HFF-Myc (cell line): ENCODE measurements at places on chromosomes 5 and 9.
A peak's percentile ranks its signal among the peaks of the same experiment; 100 is the strongest.

- DNase-seq: no peak
Observed at GRCh38 chr9:88965473-88965872, 25.8 kb upstream of the S1PR3 start.

DNA sequence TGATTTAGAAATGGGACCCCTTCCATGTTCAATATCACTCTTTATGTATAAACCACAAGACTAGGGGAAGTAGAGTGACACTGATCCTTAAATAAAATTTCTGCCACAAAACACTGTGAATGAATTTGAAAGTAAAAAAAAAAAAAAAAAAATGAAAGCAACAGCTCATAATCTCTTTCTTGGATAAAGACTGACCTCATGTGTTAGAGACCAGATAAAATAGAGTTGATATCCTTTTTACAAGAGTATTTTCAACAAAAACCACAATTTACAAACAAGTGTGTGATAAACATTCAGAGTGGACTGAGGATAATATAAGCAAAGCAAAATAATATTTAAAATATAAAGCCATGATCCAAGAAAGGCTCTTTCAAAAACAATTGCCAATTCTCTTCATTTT is 180.2 kb downstream of the FBXL17 start:
- no peak for DNase-seq

DNA sequence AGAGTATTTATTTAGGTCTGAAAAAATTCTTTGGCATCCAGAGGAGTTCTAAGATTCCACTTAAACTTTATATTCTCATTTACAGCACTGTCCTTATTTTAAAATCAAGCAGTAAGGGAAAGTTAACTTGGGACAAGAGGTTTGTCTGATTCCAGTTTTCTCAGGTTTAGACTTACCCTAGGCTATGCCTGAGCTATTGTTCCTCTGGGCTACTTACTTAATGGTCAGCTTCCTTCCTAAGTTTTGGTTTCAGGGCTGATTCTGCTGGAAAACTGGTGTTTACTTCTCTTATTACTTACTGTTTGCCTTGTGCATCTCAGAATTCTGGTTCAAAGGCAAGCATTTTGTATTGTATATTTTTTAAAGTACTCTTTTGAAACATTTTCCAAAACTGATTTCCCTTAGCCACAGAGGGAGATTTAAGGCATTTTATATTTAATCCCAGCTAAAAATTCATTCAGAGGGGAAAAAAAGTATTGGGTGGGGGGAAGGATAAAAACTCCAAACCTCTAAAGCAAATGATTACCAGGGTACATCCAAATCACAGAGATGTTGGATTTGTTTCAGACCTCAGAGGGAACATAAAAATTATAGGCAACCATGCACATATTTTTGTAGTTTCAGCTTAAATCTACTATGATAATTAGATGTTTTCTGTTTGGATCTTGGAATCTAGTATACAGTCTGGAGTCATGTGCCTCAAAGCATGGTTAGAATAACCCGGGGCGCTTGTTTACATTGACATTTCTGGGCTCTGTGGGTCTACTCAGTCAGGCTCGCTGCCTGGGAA is 290.0 kb downstream of the ARHGAP26 start:
- DNase-seq: no peak

GRCh38 chr5:54344653-54345052 is 34.3 kb upstream of the ARL15 start:
- no peak for DNase-seq

GRCh38 chr5:126234563-126235195 is 188.5 kb upstream of the GRAMD2B start:
- peak; percentile 6 for DNase-seq

DNA sequence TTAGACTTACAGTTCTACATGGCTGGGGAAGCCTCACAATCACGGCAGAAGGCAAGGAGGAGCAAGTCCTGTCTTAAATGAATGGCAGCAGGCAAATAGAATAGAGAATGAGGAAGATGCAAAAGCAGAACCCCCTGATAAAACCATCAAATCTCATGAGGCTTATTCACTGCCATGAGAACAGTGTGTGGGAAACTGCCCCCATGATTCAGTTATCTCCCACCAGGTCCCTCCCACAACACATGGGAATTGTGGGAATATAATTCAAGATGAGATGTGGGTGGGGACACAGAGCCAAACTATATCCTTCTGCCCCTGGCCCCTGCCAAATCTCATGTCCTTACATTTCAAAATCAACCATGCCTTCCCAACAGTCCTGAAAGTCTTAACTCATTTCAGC is 367.1 kb downstream of the MED10 start:
- no peak for DNase-seq

GRCh38 chr5:1730487-1730847 is 69.2 kb downstream of the MRPL36 start:
- no peak for DNase-seq

DNA sequence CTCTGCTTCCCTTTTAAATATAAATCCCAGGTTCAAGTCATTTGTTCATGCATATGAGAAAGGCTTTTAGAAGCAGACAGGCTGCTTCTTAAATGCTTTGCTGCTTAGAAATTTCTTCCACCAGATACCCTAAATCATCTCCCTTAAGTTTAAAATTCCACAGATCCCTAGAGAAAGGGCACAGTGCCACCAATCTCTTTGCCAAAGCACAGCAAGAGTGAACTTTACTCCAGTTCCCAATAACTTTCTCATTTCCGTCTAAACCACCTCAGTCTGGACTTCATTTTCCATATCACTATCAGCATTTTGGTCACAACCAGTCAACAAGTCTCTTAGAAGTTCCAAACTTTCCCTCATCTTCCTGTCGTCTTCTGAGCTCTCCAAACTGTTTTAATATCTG is 679.8 kb upstream of the FTMT start:
- DNase-seq: no peak

DNA sequence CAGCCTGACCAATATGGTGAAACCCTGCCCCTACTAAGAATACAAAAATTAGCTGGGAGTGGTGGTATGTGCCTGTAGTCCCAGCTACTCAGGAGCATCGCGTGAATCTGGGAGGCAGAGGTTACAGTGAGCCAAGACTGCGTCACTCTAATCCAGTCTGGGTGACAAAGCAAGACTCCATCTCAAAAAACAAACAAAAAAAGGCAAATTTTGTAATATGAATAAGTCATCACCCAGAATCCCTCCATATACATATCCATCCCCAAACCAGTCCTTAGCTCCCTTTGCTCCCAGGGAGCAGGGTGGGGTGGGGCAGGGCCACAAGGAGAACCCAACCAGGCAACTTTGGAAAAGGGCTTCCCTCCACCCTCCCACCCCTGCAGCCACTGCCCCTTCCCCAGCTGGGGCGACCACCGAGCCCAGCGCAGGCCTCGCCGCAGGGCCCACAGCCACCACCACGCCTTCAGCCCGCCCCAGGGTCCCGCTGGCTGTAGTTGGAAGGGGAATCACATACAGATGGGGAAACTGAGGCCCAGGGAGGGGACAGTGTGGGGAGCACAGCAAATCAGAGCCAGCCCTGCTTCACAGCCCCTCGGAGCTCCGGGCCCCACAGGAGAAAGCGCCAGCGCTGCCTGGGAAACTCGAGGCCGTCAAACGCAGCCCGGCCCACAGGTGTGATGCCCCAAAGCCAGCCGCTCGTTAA is 7.8 kb downstream of the NOTCH1 start:
- no peak for DNase-seq

DNA sequence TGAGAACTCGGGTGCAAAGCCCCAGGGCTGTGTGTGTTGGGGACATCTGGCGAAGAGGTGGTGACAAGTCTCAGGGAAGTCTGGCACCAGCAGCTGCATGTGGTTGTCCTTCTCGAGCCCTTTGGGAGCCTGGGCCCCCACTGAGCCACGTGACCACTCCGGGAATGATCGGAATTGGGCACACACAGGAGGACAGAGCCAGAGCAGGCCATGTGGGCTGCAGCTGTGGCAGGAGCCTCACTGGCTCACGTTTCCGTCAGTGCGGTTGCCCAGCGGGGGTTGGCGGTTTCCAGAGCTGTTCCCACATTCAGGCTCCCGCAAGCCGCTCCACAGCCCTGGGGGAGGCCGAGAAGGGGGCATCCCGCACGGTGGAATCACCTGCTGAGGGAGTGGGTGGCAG is 6.8 kb upstream of the CEL start:
- peak; percentile 93 for DNase-seq

DNA sequence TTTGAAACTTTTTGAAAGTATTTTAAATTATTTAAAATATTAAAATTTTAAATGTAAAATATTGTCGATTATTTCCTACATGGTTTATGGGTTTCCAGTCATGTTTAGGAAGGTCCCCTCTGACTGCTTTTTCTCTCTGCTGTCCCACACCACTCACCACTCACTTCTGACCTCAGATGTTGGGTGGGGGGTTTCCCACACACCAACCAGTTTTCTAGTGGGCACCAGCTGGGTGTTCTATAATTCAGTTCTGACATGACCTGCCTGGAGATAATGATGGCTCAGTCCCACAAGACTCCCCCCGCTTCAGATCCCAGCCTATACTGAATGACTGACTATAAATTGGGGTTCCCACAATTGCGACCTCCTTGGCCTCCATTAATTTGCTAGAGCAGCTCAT is 310.4 kb downstream of the GADD45G start:
- no peak for DNase-seq
